Right ventricle myocardium inferior (tissue), 1 donor: ENCODE measurements at places on chromosomes 16 and 17. TPM values are rescaled to one million over a fixed set of nuclear protein-coding genes. Genes with fewer than 3 reads are reported as not detected.
A peak's percentile ranks its signal among the peaks of the same experiment; 100 is the strongest.

GRCh38 chr16:15714393-15715172 is 64.5 kb downstream of the NDE1 start:
- DNase-seq: no peak

PRAC2 gene
- total RNA-seq: not detected

- peak; percentile 93 for DNase-seq
Observed at GRCh38 chr17:652314-652713, 62.3 kb downstream of the VPS53 start.

JPH3 gene
- not detected for total RNA-seq

DNA sequence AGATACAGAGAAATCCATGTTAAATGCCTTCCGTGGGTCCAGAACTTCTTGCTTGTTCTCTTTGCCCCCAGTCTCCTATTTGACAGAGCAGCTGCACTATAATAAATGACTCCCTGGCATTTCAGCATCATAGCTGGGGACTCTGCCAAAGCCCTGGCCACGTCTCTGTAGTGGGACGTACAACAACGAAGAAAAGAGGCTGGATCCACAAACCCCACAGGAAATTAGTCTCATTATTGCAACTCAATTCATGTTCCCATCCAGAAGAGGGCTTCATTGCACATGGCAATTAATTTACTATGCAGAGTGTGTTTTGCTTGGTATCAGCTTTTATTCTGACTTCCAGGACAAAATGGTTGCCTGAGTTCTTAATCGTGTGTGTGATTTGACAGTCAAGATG is 121.3 kb downstream of the CDH13 start:
- no peak for DNase-seq
